ENCODE measurements at places on chromosomes 3 and 15. TPM values are rescaled to one million over a fixed set of nuclear protein-coding genes. Genes with fewer than 3 reads are reported as not detected.

DNA sequence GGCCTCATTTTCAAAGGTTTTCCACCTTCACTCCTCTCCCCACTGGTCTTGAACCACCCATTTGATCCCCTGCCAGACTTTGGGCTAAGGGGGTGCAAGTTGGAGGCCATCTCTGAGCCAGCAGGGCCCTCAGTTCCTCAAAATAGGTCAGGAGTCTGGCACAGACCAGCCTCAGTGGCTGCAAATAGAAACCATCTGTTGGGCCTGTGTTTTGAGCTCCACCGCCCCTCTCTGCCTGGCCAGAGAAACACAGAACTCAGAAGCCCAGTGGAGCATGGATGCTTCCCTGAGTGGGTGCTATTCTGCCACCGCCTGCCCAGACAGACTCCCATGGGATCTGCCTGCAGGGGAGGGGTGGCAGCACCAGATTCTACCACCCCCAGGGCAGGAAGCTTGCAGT is 56.3 kb downstream of the CORO2B start:
- no peak overlapping the region for H3K4me3 ChIP-seq
- no peak overlapping the region for H3K27ac ChIP-seq
- DNase-seq = no peak
- no peaks in the 10 kb centered on the region for H3K36me3 ChIP-seq
- no peaks in the 10 kb centered on the region for H3K27me3 ChIP-seq

DNA sequence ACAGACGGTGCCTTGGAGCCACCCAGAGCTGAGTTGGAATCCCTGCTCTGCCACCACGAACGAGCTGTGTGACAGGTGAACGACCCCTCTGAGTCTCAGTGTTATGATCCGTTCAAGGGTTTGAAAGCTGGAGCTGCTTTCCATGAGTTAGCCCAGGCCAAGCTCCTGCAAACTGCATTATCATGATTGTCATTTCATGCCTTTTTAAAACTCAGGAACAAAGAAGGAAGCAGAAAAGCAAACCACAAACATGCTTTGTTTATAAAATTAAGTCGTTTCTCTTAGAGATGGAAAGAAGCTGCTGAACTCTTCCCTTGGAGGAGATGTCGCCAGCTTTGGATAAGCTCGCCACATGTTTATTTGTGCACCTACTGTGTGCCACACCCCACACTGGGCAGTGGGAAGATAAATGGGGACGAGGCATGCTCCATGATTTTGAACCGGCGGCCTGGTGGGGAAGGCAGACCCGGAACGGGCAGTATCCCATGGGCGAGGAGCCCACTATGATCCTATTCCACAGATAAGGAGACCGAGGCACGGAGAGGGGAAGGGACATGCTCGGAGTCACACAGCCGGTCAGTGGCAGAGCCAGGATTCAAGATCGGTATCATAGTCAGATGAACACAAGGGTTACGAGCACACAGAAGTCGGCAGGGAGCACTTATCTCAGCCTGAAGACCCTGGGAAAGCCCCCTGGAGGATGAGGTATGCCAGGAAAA is 15.9 kb downstream of the HRH1 start:
- no peaks in the 10 kb centered on the region for H3K36me3 ChIP-seq
- H3K27ac ChIP-seq = no peak overlapping the region
- H3K4me1 ChIP-seq = peaks cover 11% of the 10 kb centered on the region
- H3K27me3 ChIP-seq = no peaks in the 10 kb centered on the region
- no peak for DNase-seq
- H3K4me3 ChIP-seq = no peak overlapping the region

C3orf49 gene
- not detected for polyA plus RNA-seq

RYR3 gene
- polyA plus RNA-seq = not detected

DNA sequence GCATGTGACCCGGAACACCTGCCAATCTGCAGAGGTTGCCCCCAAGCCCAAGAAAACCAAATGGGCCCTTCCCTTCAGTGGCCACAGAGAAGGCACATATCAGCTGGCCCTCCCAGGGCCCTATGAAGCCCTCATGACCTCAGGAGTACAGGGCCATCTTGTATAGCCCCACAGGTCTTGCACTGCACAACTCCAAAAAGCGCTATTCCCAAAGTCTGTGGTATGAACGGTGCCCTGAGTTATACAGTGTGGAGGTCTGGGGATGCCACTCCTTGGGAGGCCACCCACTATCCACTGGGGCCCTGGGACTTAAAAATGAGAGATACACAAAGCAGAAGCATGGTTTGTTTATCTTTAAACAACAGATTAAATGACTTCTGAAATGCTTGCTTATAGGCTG is 61.5 kb downstream of the CAPN7 start:
- no peak overlapping the region for H3K27ac ChIP-seq
- H3K4me1 ChIP-seq = peaks cover 46% of the 10 kb centered on the region
- peaks cover 17% of the 10 kb centered on the region for H3K36me3 ChIP-seq
- H3K27me3 ChIP-seq = no peaks in the 10 kb centered on the region
- no peak for DNase-seq

STAG1 gene
- 7.2 TPM for polyA plus RNA-seq

- no peaks in the 10 kb centered on the region for H3K4me1 ChIP-seq
- no peak overlapping the region for H3K4me3 ChIP-seq
- no peaks in the 10 kb centered on the region for H3K27me3 ChIP-seq
- DNase-seq = no peak
- no peak overlapping the region for H3K27ac ChIP-seq
- no peaks in the 10 kb centered on the region for H3K36me3 ChIP-seq
These were observed 486.9 kb upstream of the ADAMTS9 start for GRCh38 chr3:65174713-65175112.

All from CD14-positive monocyte (primary cell).